ENCODE measurements at places on chromosomes 5 and 9. TPM values are rescaled to one million over a fixed set of nuclear protein-coding genes. Genes with fewer than 3 reads are reported as not detected.

Gene PCDHGA5
- 1.1 TPM for polyA plus RNA-seq

Gene C9orf152
- polyA plus RNA-seq = 0.85 TPM

Gene PTGES
- polyA plus RNA-seq = 1.8 TPM

Gene APC
- polyA plus RNA-seq = 4.2 TPM

Gene SIGMAR1
- 23.0 TPM for polyA plus RNA-seq

Gene GRXCR2
- polyA plus RNA-seq = not detected

Gene PCDHB7
- polyA plus RNA-seq = 0.49 TPM

Gene PCDHB2
- polyA plus RNA-seq = 0.23 TPM

Gene KCNV2
- not detected for polyA plus RNA-seq

Gene NR6A1
- polyA plus RNA-seq = 3.0 TPM

Gene SOWAHA
- 5.0 TPM for polyA plus RNA-seq

Gene LRRC19
- polyA plus RNA-seq = 0.16 TPM

Gene OR1J2
- not detected for polyA plus RNA-seq

Gene ZDHHC11B
- polyA plus RNA-seq = 6.6 TPM

Gene SPINK13
- polyA plus RNA-seq = not detected

Gene IL31RA
- polyA plus RNA-seq = 0.07 TPM

Gene PROB1
- polyA plus RNA-seq = 0.34 TPM

Gene IRX2
- 22.8 TPM for polyA plus RNA-seq

Gene ORM1
- 1.6 TPM for polyA plus RNA-seq

Gene SLC12A2
- 2.7 TPM for polyA plus RNA-seq

Gene GMCL2
- polyA plus RNA-seq = not detected

Gene GCNT4
- polyA plus RNA-seq = 1.7 TPM

Gene OTP
- not detected for polyA plus RNA-seq

Gene SAXO1
- polyA plus RNA-seq = 0.09 TPM

Gene TRPM3
- 0.30 TPM for polyA plus RNA-seq

Gene CERCAM
- polyA plus RNA-seq = 24.7 TPM

Gene GPX8
- polyA plus RNA-seq = 2.7 TPM

Gene TRIM52
- 12.8 TPM for polyA plus RNA-seq

Gene SPATA6L
- 7.3 TPM for polyA plus RNA-seq

Gene KIF2A
- polyA plus RNA-seq = 4.5 TPM

Gene ANKRD55
- polyA plus RNA-seq = not detected

Gene FAM221B
- polyA plus RNA-seq = not detected

Gene NELFB
- polyA plus RNA-seq = 34.2 TPM

Gene IL9
- polyA plus RNA-seq = not detected

Gene IL17B
- not detected for polyA plus RNA-seq

Gene ABO
- polyA plus RNA-seq = 3.3 TPM

Gene OR13C5
- polyA plus RNA-seq = not detected

Gene OLFML2A
- 0.95 TPM for polyA plus RNA-seq

Gene C9
- polyA plus RNA-seq = not detected

Gene TMEM174
- polyA plus RNA-seq = not detected

Gene ANKRD18B
- polyA plus RNA-seq = not detected

Gene MARVELD2
- 4.0 TPM for polyA plus RNA-seq

Gene CBY3
- polyA plus RNA-seq = not detected
